NCI-H1436 (cell line): ENCODE measurements at places on chromosomes 7 and 10.
A peak's percentile ranks its signal among the peaks of the same experiment; 100 is the strongest.

DNA sequence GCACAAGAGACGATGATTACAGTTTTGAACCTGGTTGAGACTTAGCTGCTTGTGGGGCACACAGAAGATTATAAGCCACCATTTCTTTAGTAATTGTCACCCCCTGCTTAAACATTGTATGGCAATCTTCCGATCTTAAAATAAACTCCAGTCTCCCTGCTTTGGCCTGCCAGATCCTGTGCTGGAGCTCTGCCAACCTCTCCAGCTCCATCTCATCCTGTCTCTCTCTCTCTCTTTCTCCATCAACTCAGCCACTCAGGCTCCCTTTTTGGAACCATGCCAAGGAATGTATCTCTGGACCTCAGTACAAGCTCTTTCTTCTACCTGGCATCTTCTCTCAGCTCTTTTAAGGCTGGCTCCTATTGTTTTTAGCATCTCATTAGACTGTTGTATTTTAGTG is 1053.2 kb downstream of the REEP3 start:
- DNase-seq: no peak

- no peak for DNase-seq
Measured at GRCh38 chr7:107563081-107563774, 492 bp downstream of the COG5 start.

DNA sequence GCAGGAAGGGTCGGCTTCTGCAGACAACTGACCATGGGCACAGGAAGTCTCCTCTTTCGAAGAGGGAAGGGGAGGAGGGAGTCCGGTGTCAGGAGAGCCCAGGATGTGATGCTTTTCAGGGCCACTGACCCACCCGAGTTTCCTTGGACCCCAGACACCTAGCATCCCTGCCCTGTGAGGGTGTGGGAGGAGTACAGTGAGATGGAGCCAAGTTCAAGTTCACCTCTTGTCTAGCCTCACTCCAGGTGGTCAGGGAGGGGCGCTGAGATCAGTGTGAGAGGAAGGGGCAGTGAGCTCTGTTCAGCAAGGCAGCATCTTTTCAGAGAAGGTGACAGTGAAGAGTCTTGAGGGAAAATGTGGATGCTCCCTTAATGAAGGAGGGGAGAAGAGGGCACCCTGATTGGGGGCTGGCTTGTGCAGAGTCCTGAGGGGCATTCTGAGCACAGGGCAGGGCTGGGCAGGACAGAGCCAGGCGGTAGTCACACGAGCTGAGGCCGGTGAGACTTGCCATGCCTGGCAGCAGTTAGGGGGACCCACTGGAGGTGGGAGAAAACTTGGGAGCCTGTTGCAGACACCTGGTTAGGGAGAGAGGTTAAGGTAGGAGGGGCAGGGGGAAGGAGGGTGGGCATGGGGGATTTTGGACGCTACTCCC is 49.7 kb downstream of the ADCY1 start:
- no peak for DNase-seq

GRCh38 chr7:139582671-139583155 is 59.2 kb downstream of the CLEC2L start:
- DNase-seq: no peak

DNA sequence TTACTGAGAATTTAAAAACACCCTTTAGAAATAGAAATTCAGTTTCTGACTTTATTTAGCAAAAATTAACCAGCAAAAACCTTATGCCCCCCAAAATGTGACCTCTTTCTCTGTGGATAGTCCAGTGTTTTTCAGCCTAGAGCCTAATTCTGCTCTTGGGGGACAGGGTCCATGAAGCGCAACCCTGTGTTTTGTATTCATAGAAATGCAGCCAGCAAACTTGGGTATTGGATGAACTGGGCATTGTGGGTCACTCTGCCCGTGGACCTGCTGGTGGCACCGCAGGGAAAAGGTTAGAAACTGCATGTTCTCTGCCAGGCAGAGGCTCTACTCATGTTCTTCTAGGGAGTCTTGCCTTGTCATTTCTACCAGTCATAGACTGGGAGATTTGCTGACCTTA is 787.4 kb upstream of the C7orf33 start:
- no peak for DNase-seq

GRCh38 chr7:91089382-91089963 is 174.8 kb upstream of the FZD1 start:
- DNase-seq: peak; percentile 42

- DNase-seq: no peak
Measured at GRCh38 chr10:104033401-104033930, 52.2 kb downstream of the COL17A1 start.

DNA sequence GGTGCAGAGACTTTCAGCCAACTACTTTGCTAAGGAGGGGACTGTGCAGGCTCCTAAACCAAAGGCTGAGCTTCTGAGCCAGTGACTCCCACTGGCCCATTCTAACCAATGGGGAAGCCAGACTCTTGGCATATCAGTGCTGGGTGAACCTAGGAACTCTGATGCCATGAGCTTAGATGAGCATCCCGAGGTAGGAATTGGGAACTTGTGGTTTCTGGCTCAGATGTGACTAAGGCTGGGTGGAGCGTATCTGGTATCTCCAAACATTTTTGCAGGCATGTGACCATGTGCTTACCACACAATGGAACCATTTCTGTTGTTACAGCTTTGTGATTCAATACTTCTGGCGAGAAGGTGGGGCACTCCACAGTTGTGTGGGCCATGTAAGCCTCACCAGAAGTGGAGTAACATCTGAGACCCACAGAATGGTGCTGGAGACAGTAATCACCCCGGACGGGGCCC is 2.5 kb upstream of the AVPI1 start:
- no peak for DNase-seq

- no peak for DNase-seq
Measured at GRCh38 chr7:41674505-41675023, 28.3 kb downstream of the INHBA start.

- DNase-seq: no peak
Measured at GRCh38 chr10:78318305-78318704, 284.6 kb downstream of the RPS24 start.

GRCh38 chr10:32340596-32341180 is 6.3 kb downstream of the EPC1 start:
- no peak for DNase-seq

DNA sequence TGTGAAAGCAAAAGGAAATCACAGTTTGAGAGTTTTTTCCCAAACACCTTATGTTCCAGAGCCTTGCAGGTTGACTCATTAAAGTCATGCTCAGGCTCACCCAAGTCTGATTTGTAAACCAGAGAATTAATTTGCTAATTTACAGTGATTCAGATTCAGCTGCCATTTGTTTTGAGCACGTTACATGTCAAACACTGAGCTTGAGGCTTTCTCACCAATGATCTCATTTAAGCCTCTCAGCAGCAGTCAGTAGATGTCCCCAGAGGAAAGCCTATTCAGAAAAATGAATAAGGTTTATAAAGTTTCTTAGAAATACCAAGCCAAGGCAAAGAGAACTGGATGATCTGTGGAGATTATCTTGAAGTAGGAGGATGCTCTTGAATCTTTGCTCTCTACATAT is 420.4 kb downstream of the HTR7 start:
- no peak for DNase-seq

GRCh38 chr10:86361156-86362128 is 5.2 kb downstream of the GRID1 start:
- DNase-seq: peak; percentile 22

GRCh38 chr7:158950914-158951635 is 94.7 kb downstream of the DYNC2I1 start:
- no peak for DNase-seq

DNA sequence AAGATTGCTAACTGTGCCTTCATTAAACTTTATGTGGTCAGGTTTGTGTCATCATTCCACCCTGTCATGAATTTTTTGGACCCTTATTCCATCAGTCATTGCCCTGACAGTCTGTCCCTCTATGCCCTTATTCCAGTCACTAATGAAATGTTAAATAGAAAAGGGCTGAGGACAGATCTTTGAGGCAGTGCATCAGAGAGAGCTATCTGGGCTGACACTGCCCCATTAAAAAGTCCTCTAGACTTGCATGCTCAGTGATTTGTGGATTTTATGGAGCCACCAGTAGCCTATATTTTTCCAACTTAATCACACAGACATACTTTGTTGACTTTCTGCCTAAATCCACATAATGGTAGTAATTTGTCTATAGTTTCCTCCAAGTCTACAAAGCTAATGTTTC is 264.7 kb upstream of the YAE1 start:
- DNase-seq: no peak

DNA sequence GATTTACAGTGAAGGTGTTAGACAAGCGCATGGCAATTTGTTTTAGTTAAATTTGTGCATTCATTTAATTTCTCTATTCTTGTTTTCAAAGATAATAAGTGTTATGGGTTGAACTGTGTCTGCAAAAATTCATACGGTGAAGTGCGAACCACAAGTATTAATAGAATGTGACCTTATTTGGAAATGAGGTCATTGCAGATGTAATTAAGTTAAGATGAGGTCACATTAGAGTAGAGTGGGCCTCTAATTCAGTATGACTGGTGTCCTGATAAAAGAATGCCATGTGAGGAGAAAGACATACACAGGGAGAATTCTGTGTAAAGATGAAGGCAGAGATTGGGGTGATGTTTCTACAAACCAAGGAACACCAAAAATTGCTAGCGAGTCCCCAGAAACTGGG is 158.8 kb upstream of the SEMA3E start:
- DNase-seq: no peak

DNA sequence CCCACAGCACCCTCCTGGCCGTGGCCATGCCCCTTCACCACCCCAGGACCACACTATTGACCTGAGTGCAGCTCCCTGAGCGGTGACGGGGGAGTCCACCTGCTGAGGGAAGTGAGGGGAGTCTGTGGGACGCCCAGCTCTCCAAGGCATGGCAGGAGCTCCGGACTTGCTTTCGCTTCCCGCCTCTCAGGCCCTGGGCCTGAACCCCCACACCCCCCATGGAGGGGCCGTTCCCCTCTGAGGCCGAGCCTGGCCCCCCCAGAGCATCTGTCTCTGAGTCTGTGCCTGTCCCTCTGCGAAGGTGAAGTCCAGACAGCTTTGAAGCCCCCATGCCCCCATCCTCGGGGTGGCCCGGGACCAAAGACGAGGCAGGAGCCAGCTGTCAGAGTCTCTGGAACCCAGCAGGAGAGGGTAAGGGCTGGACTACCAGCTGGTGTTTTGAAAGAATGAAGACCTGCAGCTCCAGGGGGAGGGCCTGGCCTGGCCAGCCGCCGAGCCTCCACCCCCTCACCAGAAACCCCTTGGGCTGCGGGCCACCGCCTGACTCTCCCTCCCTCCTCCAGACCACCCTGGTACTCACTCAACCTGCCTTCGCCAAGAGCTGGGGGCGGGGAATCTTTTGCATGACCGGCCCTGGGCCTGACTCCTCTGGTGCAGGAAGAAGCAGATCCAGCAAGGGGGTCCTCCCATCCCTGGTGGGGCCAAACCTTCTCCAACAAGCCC is 114.0 kb downstream of the PDGFA start:
- no peak for DNase-seq

GRCh38 chr10:80144696-80145131 is 12.2 kb downstream of the PLAC9 start:
- DNase-seq: no peak

GRCh38 chr10:66190413-66190812 is 735.4 kb upstream of the LRRTM3 start:
- no peak for DNase-seq

- DNase-seq: no peak
Measured at GRCh38 chr10:114061789-114062188, 18.1 kb downstream of the ADRB1 start.
